ENCODE measurements at places on chromosomes 16 and 17.

- DNase-seq: no peak
Measured at GRCh38 chr16:18829251-18829650, 27.9 kb upstream of the ARL6IP1 start.

- DNase-seq: no peak
Measured at GRCh38 chr17:79031996-79032875, 8.3 kb downstream of the C1QTNF1 start.

GRCh38 chr17:70365091-70365583 lies 195.8 kb downstream of the KCNJ2 start:
- no peak for DNase-seq

DNA sequence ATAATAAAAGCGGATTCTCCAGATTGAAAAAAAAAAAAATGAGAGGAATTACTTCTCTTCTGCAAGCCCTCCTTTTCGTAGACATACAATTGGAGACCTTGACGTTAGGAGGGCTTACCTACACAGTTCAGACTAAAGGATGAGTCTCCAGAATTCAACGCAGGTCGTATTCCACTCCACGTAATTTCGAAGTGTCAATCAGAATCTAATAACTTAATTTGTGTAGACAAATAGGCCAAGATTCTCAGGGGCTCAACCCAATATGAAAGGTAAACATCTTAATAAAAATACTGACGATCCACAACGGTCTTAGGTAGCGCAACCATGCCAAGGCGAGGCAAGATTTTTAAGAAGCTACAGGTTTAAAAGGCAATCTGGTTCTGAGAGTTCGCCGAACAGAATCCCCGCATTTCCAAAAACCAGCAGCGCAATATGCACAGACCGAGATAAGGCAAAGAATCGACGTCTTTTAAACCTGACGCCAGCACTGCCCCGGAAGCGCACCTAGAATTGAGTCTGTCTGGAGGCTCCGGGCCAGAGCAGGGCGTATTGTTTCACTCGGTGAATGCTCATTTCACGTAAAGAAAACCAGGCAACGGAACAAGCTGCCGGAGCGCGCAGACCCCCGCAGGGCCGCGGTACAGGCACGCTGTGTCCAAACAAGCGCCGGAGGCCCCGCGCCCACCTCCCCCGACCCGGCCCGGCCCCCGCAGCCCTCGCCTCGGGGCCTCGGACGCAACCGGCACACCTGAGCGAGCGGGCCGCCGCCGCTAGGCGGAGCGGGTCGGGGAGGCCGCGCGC lies 623 bp downstream of the MBTPS1 start:
- no peak for DNase-seq

DNA sequence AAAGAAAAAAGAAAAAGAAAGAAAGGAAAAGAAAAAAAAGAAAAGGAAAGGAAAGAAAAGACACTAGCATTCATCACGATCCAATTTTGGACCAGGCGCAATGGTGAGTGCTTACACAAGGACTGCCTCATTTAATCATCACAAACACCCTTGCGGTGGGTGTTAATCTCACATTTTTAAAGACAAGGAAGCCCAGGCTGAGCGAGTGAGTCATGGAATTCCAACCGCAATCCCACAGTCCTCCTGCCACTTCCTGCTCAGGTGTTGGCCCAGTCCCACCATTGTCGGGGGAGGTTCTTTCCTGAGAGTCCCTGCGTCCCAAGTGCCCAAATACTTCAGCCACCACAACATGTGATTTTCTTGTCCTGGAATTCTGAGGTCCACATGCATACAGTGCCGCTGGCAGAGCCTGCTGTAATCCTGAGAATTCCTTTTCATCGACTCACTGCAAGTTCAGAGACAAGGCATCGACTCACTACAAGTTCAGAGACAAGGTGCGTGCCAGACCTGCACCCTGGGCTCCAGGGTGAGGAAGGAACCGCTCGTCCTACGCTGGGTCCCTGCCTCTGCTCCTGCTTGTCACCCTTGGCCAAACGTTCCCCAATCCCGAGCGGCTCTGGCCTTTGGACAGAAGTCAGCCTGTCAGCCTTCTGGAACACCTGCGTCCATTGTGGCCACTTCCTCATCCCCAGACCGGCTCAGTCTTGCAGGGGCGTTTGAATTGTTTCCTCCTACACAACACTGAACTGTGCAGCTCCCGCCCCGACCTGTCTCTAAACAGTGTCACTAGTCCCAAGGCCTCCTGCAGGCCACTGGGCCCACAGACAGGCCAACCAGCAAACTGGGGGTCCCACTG lies 5.8 kb downstream of the ZG16B start:
- DNase-seq: peak; percentile 89

Data from SW 1271 (cell line).